Fibroblast of lung (primary cell): ENCODE measurements at places on chromosomes 5 and 9.

DNA sequence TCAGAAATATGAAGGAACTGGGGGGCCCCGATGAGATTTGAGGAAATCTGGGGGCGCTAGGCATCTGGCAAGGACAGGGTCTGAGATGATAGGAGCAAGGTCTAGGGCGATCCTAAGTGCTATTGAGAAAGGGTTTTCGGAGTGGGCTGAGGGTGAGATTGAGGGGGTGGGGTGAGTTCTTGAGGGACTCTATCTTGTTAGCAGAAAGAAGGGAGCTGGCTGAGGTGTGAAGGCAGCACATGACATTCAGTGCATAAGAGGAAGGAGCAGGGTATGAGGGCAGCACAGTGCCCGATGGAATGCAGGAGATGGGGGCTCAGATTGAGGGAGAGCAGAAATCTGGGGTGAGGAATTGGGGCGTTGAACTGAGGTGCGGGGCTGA lies 640 bp downstream of the TRIM32 start:
- DNase-seq = no peak

DNA sequence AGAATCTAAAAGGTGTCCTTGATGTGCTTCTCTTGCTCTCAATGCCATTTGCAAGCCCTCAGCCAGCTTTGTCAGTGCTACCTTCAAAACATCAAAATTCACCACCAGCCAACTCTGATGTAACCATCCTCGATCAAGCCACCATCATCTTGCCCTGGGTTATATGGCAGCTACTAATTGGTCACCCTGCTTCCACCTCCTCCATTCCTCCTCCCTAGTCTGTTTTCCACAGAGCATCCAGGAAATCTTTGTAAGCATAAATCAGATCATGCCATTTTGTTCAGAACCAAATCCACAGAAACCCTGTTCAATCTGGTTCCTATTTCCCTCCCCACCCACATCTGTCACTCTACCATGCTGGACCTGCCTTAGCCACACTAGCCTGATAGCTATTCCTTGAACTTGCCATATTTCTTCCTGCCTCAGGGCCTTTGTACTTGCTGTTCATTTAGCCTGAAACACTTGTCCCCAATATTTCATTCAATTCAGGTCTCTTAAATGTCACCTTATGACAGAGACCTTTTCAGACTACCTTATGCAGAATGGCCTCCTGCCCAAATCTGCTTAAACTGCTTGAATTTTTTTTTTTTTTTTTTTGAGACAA lies 1.9 kb upstream of the B4GALT1 start:
- DNase-seq = no peak

- no peak for DNase-seq
Observed at GRCh38 chr5:85030316-85031084, 645.8 kb upstream of the EDIL3 start.

DNA sequence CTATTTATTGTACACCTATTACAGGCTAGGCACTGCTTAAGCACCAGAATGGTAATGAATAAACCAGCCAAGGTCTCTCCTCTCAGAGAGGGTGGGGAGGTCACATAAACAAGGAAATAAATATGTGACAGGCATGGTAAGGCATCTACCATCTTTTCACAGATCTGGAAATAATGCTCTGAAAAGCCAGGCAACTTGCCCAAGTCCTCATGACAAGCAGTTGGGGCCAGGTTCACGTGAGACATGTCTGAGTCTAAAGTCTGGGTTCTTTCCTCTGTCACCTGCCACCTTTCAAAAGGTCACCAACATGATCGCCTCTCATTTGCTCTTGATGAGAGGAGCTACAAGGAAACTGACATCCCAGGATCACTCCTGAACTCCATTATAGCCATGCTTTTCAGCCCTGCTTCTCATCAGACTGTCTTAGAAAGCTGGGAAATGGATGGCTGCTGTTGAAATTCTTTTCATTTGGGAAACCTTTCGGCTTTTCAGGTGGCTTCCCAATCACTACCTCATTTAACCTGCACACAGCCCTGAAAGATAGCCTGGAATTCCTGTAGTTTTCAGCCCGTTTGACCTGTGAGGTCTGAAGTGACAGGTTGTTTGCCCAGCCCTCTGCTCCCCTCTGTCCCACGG lies 123.1 kb downstream of the CRB2 start:
- no peak for DNase-seq

- peak; percentile 71 for DNase-seq
Observed at GRCh38 chr5:132419502-132420468, 50.3 kb downstream of the SLC22A5 start.

DNA sequence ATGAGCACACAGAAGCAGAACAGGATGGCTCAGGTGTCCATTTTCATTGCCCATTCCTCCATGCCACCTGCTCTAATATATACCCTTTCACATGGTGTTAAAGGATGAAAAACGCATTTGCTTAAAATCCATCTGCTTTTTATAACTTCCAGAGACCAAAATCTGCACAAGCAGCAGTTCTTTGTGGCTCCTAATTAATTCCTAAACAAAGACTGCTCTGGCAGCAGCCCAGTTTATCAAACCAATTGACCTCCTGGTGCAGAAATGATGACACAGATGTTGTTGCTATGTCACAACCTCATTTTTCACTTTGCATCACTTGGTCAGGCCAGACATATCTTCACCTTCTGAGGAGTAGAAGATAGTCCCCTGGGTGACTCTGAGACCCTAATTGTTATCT lies 141.2 kb downstream of the ASTN2 start:
- no peak for DNase-seq

GRCh38 chr9:107948601-107949000 lies 459.0 kb upstream of the KLF4 start:
- no peak for DNase-seq

- DNase-seq = peak; percentile 82
Observed at GRCh38 chr5:116068028-116068632, 16.7 kb upstream of the COMMD10 start.

- DNase-seq = no peak
Observed at GRCh38 chr9:115093520-115093919, 24.4 kb downstream of the TNC start.

DNA sequence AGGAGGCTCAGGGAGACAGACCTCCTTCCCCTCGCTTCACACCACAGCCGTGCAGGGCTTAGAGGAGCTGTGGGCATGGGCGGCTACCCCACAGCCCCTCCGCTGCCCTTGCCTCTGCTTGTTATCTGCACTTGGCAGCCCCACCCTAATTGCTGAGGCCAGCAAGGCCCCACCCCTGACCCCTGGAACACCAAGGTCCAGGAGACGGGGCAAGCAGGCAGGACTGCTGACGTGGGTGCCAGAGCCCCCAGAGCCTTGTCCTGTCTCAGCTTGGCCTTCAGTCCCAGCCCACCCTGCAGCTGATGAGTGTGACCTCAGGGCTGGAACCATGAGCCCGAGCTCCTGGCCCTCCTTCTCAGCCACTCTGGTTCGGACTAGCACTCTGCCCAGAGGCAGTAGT lies 29.1 kb upstream of the NEURL1B start:
- no peak for DNase-seq

DNA sequence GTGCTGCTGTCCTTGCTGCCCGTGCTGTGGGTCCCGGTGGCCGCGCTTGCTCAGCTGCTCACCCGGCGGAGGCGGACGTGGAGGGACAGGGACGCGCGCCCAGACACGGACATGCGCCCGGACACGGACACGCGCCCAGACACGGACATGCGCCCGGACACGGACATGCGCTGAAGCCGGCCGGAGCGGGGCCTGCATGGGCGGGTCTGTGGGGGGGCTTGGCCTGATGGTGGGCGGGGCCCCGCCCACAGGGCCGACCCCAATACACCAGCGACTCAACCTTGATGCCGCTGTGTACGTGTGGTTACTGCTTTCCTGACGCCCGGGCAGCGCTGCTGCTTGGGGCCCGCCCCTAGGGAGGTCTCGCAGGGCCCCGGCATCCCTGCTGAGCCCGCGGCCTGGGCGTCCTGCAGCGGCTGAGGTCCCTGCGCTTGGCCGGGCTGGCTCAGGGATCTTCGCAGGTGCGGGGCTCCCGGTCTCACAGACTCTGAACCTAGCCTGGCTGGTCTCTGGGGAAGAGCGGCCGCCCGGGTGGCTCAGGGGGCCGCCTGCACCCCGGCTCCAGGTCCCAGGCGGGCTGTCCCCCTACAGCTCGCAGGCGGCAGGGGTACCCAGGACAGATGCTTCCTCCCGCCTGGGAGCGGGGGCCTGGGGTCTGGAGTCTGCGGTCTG lies 20.9 kb downstream of the SLC6A18 start:
- DNase-seq = no peak

DNA sequence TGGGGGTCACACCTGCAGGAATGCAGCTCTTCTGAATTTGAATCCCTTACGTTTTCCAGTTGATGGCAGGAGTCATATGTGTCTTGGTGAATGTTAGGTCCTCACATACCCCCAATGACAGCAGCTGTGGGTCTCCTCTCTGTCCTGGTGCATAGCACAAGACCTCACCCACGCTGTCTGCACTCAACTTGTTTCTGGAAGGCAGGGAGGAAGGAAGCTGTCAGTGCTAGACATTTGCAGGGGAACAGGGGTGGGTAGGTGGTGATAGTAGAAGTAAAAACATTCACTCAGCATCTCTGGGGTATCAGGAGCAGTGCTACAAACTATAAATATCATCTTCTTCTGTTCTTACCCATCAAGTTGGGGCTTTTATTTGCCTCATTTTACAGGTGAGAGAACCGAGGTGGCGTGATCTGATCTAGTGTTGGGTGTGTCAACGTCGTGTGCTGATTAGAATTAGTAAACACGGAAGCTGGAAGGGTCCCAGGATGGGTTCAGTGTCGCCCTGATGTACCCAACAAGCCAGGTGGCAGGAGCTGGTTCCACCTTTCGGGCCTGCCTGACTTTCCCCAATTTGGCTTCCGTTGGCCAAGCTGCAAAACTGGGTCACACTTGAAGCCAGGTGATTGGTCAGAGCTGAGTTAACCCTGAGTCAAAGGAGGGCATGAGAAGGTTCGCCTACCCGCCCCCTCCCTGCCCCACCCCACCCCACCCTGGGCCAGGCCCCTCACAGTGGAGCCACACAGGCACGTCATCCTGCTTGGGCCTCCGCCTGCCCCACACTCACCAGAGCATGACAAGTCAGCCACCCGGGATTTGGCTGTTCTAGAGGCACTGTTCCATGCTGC lies 15.8 kb downstream of the ERGIC1 start:
- DNase-seq = no peak

- DNase-seq = no peak
Observed at GRCh38 chr5:77486344-77486962, 5.7 kb downstream of the WDR41 start.

- no peak for DNase-seq
Observed at GRCh38 chr9:135010921-135011320, 76.5 kb upstream of the OLFM1 start.

- no peak for DNase-seq
Observed at GRCh38 chr5:71949772-71950171, 157.5 kb upstream of the MAP1B start.
